ENCODE measurements at places on chromosomes 11 and 22.

DNA sequence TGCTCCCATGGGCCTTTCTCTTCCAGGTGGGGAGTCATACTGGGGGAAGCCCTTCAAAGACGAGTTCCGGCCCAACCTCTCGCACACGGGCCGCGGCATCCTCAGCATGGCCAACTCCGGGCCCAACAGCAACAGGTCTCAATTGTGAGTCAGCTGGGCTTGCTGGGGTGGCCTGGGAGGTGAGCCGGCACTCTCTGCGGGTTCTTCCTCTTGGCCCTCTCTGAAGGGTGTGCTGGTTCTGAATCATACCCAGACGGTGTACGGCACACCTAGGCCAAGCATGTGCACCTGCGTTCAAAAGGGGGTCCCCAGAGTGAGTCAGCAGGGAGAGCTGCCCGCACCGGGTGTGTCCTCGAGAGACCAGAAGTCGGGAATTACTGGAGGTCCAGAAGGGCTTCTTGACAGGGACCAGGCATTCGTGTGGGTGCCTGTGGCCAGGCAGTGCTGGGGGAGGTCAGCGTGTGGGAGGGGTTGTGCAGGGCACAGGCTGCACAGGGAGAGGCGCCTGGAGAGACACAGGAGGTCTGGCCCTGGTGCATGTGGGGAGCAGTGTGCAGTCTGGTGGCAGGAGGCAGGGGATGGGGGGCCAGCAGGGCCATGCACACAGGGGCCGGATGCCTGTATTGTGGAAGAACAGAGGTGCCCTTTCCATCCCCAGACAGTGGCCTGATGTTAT, 23.0 kb downstream of the PPIL2 start:
- no peak for DNase-seq

GRCh38 chr11:35255514-35255913, 116.5 kb downstream of the CD44 start:
- DNase-seq = no peak

- DNase-seq = no peak
Measured at GRCh38 chr11:26078231-26078821, 253.6 kb upstream of the ANO3 start.

GRCh38 chr22:50481440-50482106, at the start of gene ADM2:
ADM2 (plus strand) TSS chr22:50481543; CDS start chr22:50481848, 305 bp downstream.
- DNase-seq = peak; percentile 50
